Activated CD4-positive, alpha-beta T cell treated with anti-CD3 and anti-CD28 coated beads for 36 hours (primary cell): ENCODE measurements at places on chromosomes 3 and 15.
A peak's percentile ranks its signal among the peaks of the same experiment; 100 is the strongest.

GRCh38 chr3:69161587-69162307 lies 39.4 kb upstream of the LMOD3 start:
- peak; percentile 38 for DNase-seq

- no peak for DNase-seq
Measured at GRCh38 chr15:71392861-71393283, 277.6 kb downstream of the THSD4 start.

GRCh38 chr3:194782698-194783404 lies 97.2 kb downstream of the FAM43A start:
- DNase-seq = no peak

GRCh38 chr3:103613397-103614156 lies 1178.8 kb downstream of the ZPLD1 start:
- no peak for DNase-seq

GRCh38 chr3:4637265-4637664 lies 144.1 kb downstream of the ITPR1 start:
- DNase-seq = no peak

DNA sequence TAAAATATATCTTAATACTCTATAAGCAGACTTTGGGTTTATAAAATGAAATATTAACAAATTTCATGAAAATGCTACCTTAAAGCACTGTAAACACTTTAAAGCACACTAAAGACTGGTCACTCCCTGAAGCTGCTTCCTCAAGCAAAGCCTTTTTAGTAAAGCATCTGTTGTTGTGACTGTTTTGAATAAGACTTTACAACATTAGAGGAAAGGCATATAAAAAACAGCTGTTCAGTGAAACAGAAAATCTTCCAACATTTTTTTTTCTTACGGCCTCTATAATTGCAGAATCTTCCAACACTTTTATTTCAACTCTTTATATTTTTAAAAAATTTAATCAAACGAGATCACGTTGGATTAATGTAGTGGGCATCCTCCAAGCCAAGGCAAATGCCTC lies 48.1 kb downstream of the GRK7 start:
- no peak for DNase-seq

- no peak for DNase-seq
Measured at GRCh38 chr15:29337156-29337959, 67.7 kb upstream of the NSMCE3 start.

GRCh38 chr3:72287956-72288355 lies 503.0 kb upstream of the PROK2 start:
- DNase-seq = no peak

DNA sequence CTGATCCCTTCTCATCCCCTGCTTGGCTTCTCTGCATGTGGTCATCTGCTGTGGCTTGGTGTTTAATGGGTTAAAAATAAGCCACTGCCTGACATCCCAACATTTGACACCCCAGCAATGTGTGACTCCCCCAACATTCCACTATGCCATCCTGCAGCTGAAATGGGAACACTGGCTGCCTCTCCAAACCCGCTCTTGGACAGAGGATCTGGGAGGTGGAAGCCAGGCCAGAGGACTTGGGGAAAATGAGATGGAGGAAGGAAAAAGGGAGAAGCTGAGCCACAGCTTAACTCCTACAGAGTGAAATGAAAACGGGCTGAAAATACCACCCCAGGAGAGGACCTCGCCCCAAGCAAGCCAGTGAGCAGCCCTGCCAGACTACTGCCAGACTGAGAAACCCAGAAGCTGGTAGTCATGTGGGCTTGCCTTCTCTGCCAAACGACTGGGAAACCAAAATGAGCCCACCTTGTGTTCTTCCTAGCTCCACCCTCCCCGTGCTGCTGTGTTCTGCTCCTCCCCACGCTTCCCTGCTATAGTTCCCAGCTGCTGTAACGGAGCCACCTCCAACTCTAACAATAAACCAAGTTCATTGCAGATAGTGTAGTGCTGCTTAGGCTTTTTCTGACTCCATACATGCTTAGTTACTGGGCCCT lies 13.7 kb downstream of the MAP1A start:
- no peak for DNase-seq

DNA sequence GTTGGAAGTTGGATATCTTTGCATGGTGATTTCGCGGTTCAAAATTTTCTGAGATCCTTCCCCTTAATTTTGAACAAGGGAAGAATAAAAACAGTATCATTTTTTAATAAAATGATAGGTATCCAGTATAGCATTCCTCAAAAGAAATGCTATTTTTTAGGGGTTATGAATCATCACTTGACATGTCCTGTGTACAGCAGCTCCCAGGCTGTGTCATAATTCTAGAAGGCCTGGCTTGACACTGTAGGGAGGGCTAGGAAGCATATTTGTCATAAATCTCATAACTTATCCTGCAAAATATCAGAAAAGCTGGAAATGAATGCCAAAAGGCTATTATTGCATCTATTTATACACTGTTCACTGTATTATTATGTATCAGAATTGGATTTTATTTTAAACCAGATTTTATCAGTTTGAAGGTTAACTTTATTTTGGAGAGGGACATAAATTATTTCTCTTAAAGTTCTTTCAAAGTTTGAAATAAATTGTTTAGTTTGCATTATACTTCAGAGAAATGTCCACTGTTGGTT lies 539.1 kb upstream of the ROBO2 start:
- no peak for DNase-seq

DNA sequence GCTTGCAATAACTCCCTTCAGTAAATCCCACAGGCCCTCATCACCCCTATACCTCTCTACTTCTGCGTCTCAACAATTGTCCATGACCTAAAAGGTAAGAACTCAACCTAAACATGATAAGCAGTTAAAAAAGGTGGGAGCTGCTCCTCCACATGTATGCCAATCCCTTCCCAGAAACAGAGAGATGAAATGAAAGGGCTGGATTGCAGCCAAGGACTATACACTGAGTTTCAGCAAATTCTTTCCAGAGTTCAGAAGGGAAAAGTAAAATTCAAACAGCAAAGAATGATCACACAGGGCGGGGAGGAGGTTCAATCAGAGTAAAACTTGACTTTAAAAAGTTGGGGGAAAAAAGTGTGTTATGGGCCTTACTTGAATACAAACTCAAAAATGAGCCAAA lies 27.5 kb downstream of the PLOD2 start:
- no peak for DNase-seq

- DNase-seq = peak; percentile 54
Measured at GRCh38 chr15:91268510-91268909, 168.5 kb downstream of the SV2B start.

- DNase-seq = no peak
Measured at GRCh38 chr3:81452418-81452817, 309.0 kb downstream of the GBE1 start.

DNA sequence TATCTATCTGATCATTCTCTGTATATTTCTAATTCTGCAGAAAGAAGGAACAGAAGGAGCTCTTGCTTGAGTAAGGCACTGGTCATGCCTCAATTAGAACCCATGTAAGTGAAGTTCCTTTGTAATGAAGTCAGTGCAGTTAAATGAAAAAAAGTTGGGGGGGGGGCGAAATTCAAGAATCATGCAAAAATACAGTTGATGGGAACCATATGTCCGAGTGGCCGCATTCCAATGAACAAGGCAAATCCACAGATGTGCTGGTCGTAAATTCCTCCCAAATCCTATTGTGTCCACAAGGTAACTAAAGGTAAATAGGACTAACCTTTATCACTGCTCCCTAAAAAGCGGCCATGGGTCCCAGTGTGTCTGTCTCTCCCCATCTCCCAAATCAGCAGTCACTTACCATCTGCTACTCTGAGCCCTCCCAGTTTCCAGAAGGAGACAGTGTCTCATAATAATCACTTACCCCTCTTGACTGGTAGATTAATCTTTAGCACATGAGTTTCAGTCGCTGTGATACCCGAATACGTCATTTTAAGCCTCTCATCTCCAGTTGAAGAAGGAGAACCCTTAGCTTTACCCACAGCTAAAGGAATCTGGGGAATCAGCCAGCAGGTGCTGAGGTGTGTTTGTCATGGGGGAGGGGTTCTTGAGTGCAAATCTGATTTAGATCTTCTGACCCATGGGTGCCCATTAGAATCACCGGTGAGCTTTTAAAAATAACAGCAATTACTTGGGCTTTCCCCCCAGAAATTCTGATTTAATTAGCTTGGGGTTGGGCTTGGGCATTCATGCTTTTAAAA lies 56.3 kb upstream of the EPHB3 start:
- DNase-seq = no peak

- no peak for DNase-seq
Measured at GRCh38 chr3:165954171-165954570, 116.9 kb upstream of the BCHE start.

DNA sequence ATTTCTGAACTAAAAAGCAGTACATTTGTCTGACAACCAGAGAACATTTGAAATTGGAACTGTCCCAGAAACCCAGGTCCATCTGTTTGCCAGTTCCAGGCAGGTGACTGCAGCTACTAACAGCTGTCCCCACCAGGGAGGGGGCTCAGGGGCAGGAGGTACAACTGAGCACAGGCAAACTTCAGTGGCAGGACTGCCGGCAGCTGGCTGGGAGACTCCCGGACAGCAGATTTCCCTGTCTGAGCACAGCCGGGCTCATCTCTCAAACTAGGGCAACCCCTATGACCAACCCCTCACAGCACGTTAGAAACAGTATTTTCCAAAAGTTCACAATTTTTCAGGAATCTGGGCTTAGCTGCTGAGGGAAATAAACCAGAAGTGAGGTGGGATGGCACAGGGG lies 88.8 kb downstream of the MEGF11 start:
- DNase-seq = no peak

DNA sequence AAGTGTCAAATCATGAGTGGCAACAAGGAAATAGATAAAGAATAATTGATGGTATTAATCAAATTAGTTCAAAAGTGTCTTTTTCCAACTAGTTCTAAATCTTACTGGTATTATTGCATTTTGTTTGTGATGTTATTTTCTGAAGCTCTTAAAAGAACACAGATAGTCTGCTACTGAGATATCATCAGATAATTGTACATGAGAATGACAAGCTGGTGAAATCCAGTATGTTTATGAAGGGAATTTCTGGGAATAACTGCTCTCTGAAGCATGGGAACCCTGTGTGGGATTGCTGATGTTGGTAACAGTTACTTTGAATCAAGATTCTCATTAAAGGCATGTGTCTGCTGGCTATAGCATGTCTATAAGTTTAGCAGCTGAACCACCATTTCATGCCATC lies 190.3 kb upstream of the CDIN1 start:
- DNase-seq = no peak

DNA sequence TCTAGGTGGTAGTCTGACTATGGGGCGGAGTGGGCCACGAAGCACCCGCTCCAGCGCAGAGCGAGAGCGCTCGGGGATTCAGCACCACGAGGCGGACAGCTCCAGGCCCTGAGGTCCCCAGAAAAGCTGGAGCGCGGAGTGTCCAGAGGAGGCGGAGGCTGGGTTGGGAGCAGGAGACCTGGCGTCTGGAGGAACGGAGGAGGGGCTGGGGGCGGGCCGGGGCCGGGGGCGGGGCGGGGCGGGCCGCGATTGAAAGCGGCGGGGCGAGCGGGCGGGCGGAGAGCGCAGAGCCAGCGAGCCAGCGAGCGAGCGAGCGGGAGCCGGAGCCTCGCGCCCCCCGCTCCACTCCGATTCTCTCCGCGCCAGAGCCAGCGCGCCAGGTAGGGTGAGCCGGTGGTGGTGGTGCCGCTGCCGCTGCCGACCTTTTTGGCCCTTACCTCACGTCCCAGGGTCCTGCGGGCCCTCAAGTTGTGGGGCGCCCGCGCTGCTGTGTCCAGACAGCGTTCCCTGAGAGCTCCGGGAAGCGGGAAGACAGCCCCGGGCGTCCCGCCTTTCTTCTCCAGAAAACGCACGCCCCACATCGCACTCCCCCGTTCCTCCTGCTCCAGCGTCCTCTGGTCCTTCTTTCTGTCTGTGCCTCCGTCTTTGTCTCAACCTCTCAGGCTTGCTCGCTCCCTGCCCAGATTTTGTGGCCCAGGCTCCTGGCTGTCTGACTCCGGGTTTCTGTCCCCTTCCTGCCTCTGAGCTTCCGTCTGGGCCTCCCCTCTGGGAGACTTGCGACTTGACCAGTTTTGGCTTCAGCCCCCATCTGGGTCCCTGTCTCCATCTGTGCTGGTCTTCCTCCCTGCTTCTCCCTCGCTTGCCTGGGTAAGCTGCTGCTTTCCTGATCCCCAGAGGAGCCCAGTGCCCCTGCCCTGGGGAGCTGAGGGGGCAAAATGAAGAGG lies at the start of gene GRM2:
Gene GRM2 (plus strand): TSS at position 281 of the 944 bp plus-strand sequence. CDS start 1,916 bp downstream, outside the sequence.
- DNase-seq = peak; percentile 66

- DNase-seq = no peak
Measured at GRCh38 chr3:134428401-134428800, 54.2 kb upstream of the AMOTL2 start.

GRCh38 chr15:26996250-26996649 lies 25.3 kb downstream of the GABRG3 start:
- DNase-seq = no peak

- DNase-seq = no peak
Measured at GRCh38 chr15:43795997-43796396, 3.9 kb downstream of the SERF2 start.

DNA sequence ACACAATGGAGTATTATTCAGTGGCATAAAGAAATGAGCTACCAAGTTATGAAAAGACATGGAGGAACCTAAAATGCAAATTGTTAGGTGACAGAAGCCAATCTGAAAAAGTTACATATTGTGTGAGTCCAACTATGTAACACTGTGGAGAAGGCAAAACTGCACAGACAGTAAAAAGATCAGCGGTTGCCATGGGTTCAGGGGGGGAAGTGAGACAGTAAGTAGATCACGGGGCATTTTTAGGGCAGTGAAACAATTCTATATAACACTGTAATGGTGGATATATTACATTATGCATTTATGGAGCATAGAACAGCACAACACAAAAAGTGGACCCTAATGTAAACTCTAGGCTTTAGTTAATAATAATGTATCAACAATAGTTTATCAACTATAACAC lies 17.6 kb downstream of the CBLB start:
- no peak for DNase-seq

DNA sequence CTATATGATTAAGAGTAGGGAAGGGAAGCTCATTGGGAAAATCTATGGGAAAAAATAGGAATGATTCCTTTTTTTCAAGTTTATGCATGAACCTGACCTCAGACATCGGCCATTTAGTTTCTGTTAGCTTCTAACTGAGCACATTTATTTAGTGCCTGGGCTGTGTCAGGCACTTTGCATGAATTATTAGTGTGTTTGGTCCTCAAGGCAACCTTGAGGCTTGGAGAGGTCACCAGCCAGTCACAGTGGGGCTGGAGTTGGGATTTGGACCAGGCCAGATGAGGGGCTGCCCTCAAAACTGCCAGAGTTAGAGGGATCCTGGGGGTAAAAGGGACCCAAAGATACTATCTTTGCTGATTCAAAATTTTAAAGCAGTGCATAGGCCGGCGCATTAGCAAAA lies 8.1 kb downstream of the SIAH2 start:
- DNase-seq = no peak

DNA sequence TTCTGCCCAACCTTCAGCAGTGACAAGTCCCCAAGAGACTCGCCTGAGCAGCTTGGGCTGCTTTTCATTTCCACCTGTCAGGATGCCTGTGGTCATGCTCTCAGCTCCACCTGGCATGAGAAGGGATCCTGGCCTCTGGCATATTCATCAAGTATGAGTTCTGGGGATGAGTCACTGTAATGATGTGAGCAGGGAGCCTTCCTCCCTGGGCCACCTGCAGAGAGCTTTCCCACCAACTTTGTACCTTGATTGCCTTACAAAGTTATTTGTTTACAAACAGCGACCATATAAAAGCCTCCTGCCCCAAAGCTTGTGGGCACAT lies 3.5 kb downstream of the MYD88 start:
- DNase-seq = no peak

- DNase-seq = no peak
Measured at GRCh38 chr15:59751552-59752413, 62.7 kb upstream of the BNIP2 start.
